Thyroid gland (tissue), 4 donors: ENCODE measurements at places on chromosomes 5 and 9.

GRCh38 chr9:882416-882924 is 41.0 kb downstream of the DMRT1 start:
- no peak for DNase-seq
- H3K27me3 ChIP-seq, result no peaks in the 10 kb centered on the region
- H3K27ac ChIP-seq, result no peak overlapping the region
- peaks cover 4% of the 10 kb centered on the region for H3K4me1 ChIP-seq
- no peak overlapping the region for H3K4me3 ChIP-seq

DNA sequence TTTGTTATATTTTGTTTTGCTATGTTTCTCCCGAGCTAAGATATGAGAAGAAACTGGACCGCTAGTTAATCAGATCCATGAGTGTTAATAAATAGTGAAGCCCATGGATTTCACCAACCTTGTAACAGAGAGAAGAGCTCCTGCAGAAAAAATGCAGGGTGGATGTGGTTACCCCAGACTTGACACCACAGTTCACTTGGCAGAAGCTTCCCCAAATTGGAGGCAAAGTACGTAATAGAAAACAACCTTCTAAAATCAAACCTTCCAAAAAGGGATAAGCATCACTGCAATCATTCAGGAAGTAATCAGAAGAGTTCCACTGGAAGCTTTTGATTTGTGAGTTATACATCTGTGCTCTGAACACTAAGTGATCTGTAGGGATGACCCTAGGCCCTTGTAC is 267.5 kb downstream of the ACTL7B start:
- H3K36me3 ChIP-seq, result no peaks in the 10 kb centered on the region
- no peak for DNase-seq
- no peaks in the 10 kb centered on the region for H3K4me1 ChIP-seq

DNA sequence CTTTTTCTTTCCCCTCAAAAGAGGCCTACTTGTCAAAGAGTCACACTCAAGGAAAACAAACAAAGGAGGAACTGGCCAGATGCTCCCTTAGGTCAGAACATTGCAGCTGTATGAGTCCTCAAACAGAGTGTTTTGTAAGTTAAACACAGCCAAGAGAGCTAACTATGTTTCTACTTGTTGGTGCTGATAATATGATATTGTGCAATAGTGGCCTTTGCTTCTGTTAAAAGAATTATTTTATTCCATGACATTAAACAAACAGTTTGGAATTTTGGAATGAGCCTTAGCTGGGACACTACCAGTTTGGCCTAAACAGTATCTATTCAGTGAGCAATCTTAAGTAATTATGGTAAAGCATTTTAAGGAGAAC is 56.0 kb upstream of the TPD52L3 start:
- no peaks in the 10 kb centered on the region for H3K27me3 ChIP-seq
- H3K4me3 ChIP-seq, result no peak overlapping the region
- DNase-seq, result no peak

DNA sequence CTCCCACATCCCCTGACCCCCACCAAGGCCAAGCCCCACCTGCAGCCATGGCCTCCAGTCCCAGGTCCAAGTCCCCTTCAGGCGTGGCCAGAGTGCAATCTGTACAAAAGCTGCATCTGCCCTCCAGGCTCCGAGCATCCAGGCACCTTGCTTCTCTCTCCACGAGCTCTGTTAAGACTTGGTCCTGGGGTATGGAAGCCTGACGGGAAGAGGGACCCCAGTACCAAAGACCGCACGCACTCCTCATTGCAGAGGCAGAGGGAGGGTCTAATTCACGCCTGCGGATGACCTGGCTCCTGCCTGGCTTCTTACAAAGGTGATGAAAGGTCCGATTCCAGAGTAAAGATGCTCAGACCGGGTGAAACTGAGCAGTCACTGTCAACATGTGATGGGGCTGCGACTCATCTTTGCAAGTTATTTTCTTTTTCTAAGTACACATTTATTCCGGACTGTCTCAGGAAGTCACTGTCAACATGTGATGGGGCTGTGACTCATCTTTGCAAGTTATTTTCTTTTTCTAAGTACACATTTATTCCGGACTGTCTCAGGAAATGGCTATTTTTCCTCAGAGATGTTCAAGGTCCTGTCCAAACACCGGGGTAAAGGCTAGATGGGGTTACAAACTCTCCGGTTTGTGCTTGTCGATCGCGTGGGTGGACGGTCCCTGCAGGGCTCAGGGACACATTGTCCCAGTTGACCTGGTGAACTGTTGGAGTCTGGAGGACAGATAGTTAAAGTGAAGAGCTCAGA is 252.0 kb upstream of the IRX4 start:
- H3K36me3 ChIP-seq, result no peaks in the 10 kb centered on the region
- H3K4me3 ChIP-seq, result no peak overlapping the region
- DNase-seq, result no peak
- H3K4me1 ChIP-seq, result no peaks in the 10 kb centered on the region

GRCh38 chr5:132471151-132471907 is 19.2 kb downstream of the IRF1 start:
- H3K36me3 ChIP-seq, result no peaks in the 10 kb centered on the region
- peaks cover 10% of the 10 kb centered on the region for H3K4me1 ChIP-seq
- H3K27ac ChIP-seq, result no peak overlapping the region
- no peaks in the 10 kb centered on the region for H3K27me3 ChIP-seq

- H3K27ac ChIP-seq, result no peak overlapping the region
- H3K27me3 ChIP-seq, result no peaks in the 10 kb centered on the region
- no peaks in the 10 kb centered on the region for H3K4me1 ChIP-seq
- no peak overlapping the region for H3K4me3 ChIP-seq
- H3K36me3 ChIP-seq, result peaks cover 43% of the 10 kb centered on the region
Measured at GRCh38 chr9:129863059-129863690, 27.9 kb downstream of the USP20 start.
